AG08395 (cell line): ENCODE measurements at places on chromosomes 3 and 15.
A peak's percentile ranks its signal among the peaks of the same experiment; 100 is the strongest.

DNA sequence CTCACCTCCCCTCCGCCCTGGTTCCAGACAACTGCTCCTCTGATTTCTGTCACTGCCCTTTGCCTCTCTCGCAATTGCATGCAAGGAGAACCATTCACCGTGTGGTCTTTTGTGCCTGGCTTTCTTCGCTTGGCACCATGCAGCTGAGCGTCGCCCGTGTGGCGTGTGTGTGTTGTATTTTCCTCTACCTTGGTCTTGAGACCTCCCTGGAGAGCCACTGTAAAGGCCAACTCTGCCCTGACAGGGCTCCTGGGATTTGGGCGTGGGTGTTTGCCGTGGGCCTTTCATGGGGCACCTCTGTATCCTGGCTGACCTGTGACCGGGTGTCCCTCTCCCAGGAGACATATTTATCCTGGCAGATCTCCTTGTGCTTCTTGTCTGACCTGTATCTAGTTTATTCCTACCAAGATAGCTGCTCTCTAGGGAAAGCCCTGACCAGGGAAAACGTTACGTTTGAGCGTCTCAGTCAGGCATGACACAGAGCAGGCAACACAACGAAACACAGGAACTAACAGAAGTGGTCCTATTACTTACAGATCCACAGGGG lies 2.0 kb upstream of the PIGZ start:
- no peak for DNase-seq

DNA sequence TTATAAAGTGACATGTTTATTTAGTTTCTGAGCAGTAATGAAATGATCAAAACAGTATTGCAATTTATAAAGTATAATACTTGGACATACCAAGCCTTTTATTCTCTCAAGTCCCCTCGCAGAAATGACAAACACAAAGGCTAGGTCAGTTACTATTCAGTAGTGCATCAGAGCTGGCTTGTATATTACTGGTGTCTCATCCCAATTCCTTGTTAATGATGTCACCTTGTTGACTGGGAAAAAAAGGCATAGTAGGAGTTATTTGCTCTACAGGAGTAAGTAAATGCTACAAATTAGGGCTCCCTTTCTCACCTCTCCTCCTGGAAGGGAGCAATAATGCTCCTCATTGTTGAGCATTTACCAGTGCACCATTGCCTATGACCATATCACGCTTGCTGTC lies 317.6 kb downstream of the CHL1 start:
- DNase-seq: no peak

DNA sequence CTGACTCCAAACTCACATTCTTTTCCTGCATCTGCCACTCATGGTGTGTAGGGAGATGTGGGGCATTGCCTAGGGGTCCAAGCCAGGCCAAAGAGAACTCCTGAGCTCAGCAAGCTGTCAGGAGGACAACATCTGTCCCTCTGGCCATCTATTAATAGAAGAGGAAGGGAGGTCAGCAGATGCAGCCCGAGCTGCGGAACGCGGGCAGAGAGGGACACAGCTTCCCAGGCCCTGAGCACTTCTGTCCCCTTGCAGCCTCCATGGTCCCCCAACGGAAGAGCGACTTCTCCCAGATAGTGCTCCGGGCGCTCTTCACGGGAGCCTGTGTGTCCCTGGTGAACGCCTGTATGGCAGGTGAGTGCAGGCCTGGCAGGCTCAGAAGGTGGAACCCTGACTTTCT lies 37.3 kb upstream of the PDE8A start:
- DNase-seq: no peak

DNA sequence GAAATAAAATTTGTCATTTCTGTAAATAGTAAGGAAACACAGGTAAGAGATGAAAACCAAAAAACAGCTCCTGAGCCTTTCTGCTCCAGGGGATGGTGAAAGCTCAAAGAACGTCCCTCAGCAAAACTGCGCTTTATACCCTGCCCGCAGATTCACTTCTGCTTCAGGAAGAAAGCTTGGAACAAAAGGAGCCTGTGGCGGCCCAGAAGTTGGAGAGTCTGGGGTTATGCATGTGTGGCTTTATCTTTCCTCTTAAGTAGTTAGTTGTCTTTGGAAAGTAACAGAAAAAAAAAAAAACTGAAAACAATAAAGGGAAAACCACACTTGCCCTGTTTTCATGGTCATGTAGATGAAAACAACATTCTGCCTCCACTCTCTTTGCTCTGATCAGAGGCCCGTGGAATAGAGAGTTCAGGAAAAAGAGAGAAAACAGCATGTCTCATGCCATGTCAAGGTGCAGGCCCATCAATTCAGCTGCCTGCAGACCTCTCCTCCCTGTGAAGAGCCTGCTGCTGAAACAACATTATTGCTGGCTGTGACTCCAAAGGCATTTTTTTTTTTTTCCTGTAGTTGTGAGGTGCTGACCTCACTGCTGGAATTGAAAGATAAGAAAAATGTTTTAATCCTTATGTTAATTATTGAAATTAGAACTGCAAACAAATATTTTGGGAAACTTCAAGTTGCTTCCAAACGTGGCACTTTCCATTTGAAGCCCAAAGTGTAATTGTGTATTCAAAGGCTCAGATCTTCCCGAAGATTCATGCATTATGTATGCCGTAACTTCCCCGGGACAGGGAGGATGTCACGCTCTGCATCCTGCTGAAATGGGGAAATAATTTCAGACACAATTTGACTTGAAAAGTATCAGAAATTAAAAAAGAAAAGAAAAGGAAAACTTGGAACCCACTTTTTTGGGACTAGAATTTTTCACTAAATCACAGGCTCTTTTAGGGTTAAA lies 108.4 kb upstream of the ZNF385D start:
- no peak for DNase-seq

DNA sequence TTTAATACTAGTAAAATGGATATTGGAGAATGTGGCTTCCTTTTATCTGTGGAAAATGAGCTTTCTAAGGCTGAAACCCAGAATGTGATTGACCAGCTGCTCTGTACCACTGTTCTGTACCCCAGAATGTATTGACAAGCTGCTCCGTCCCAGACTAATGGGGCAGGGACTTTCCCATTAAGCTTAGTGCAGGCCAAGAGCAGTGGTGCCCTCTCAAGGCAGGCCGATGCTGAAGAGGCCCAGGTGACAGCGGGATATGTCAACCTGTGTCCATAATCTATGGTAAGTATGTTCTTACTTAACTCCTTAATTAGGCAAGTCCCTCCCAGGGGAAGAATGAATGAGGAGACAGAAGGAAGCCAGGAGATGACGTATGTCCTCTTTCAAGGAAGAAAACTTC lies 31.1 kb downstream of the SGO1 start:
- no peak for DNase-seq

DNA sequence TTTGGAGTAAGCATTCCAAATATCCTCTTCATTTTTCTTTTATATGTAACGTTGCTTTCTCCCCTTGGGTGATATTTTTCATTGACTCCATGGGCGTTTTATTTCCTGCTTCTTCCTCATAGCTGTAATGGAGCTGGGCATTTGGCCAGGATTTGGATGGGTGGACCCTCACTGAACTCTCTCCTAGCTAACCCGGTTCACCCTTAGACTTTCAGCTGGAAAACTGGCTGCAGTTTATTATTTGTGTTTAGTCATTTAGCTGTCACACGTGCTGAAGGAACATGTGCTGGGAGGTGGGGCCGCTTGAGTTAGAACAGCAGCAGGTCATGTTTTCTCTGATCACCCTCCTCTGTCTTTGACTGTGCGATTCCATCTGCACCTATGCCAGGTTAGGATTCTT lies 407.6 kb downstream of the ZIC1 start:
- peak; percentile 2 for DNase-seq

GRCh38 chr3:171971919-171972514 lies 67.4 kb upstream of the FNDC3B start:
- no peak for DNase-seq

GRCh38 chr15:57253082-57253481 lies 123.2 kb upstream of the CGNL1 start:
- DNase-seq: no peak

- no peak for DNase-seq
Measured at GRCh38 chr3:118501152-118501551, 533.5 kb downstream of the IGSF11 start.

- no peak for DNase-seq
Measured at GRCh38 chr15:41620536-41621199, 39.5 kb upstream of the MGA start.

GRCh38 chr3:183697610-183698317 lies at the start of gene YEATS2:
TSS of gene YEATS2 (plus strand) at chr3:183697797. CDS start at chr3:183715163, 17,366 bp downstream.
- DNase-seq: peak; percentile 94

DNA sequence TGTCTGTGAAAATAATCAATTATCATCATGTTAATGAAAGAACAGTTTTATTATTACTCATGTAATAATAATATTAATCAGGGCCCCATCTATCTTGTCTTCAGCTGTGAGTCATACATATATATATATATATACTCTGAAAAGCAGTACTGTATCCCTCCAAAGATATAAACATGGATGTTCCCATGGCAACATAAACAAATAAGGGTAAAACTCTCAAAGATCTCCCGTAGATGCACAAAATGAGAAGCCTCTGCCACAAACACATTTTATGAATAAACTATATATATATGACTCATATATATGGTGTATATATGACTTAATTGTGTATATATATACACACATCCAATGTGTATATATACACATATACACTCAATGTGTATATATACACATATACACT lies 163.8 kb upstream of the ARHGEF26 start:
- no peak for DNase-seq

DNA sequence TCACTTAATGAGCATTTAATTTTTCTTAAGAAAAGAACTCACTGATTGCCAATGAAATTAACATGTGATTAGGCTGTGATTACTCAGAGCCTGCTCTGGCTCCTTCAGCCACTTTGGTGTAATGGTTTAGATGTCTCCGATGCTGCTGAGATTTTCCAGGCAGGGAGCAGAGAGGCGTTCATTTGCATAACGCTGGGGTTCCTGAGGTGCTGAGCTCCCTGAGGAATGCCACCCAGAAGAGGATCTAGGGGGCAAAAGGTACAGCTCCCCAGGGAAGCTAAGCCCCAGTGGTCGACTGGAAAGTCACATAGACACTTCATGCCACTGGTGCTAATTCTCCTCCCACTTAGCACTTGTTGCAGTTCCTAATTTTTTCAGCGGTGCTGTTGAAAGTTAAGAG lies 119.5 kb downstream of the USP13 start:
- no peak for DNase-seq

DNA sequence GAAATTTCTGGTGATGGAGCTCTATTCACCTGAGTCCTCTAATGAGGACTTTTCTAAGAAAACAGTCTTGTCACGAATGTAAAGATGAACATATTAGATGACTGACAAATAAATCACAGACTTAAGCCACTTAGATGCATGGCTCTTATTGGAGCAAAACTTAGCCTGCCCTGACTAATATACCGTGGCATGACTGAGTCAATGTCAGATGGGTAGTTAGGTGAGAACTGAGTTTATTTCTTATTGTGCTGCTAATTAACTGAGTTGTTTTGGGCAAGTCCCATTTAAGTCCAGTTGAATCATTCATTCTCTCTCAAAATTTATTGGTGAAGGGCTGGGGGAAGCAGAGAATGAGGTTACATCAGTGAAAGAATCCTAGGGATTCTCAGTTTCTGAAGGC lies 459.8 kb downstream of the MCTP2 start:
- DNase-seq: no peak

DNA sequence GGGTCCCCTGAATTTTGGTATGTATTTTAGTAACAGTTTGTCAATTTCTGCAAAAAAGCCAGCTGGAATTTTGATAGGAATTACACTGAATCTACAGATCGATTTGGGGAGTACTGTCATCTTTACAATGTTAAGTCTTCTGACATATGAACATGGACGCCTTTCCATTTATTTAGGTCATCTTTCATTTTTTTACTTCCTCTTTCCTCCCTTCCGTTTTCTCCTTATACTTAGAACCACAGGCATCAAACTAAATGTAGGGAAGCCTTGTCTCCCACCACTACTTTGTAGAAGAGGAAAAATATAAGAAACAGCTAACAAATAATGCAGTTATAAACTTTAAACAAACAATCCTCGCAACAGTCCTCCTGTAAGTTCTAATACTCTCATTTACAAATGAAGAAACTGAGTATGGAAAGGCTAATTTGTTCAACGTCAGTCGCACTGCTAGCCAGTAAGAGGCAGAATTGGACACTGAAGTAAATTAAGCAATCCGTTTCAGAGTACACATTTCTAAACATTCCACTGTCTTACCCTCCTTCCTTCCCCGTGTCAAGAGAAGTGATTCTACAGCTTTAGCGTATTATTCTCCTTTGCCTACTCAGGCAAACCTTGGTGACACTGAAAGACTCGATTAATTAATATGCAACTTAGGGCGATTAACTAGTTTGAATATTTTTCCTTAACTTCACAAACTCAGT lies 25.6 kb downstream of the RHOA start:
- DNase-seq: no peak

- no peak for DNase-seq
Measured at GRCh38 chr3:139328356-139328755, 15.5 kb upstream of the MRPS22 start.

- DNase-seq: no peak
Measured at GRCh38 chr3:11534011-11534792, 109.5 kb downstream of the VGLL4 start.

DNA sequence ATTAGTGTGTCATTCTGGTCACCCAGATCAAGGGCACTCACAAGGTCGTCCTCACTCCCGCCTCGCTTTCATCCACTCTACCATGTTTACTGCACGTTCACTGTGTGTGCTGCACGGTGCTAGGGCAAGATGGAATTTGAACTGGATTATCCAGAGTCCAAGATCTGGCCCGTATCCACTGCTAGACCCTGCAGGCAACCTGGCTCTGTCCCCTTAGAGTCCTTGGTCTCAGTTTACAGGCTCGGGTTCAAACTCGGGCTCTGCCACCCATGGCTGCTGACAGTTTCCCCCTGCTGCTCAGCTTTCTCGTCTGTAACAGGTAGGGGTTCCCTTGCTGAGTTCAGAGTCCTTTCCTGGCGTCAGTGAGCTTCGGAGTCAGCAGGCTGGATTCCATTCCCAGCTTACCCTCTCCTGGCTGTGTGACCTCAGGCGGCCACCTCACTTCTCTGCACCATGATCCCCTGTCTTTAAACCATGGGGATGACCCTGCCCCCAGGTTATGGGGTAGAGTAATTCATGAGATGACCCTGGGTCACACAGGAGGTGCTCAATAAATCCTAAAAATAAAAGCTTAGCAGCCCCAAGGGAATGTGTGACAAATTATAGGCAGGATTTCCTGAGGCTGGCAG lies 79.6 kb upstream of the SLC6A6 start:
- DNase-seq: no peak

GRCh38 chr3:120791913-120792312 lies 49.4 kb downstream of the GTF2E1 start:
- DNase-seq: peak; percentile 77

DNA sequence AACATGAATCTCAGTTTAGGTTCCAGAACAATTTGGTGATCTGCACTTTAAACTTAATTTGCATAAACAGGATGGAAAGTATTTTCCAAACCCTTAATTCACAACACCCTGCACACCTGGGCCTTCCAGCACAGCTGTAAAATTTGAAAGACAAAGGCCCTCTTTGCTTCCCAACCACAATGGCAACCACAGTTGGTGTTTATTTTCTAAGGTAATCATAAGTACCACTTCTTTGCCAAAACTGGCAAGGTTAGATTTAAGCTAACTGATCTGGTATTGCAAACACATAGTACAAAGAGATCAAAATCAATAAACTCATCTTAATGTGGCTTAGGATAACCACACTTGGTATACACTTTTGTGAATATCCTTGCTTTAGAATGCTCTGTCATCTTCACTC lies 4.1 kb downstream of the LRIG1 start:
- DNase-seq: no peak

- peak; percentile 78 for DNase-seq
Measured at GRCh38 chr3:11118181-11118682, 36.1 kb upstream of the HRH1 start.

- DNase-seq: no peak
Measured at GRCh38 chr15:94312946-94313345, 81.6 kb downstream of the MCTP2 start.
